ENCODE measurements at places on chromosomes 12 and 14.

- no peak for DNase-seq
These were observed 4.3 kb upstream of the OTX2 start for GRCh38 chr14:56814519-56814959.

- no peak for DNase-seq
These were observed 187.1 kb upstream of the FAR2 start for GRCh38 chr12:28961948-28962384.

DNA sequence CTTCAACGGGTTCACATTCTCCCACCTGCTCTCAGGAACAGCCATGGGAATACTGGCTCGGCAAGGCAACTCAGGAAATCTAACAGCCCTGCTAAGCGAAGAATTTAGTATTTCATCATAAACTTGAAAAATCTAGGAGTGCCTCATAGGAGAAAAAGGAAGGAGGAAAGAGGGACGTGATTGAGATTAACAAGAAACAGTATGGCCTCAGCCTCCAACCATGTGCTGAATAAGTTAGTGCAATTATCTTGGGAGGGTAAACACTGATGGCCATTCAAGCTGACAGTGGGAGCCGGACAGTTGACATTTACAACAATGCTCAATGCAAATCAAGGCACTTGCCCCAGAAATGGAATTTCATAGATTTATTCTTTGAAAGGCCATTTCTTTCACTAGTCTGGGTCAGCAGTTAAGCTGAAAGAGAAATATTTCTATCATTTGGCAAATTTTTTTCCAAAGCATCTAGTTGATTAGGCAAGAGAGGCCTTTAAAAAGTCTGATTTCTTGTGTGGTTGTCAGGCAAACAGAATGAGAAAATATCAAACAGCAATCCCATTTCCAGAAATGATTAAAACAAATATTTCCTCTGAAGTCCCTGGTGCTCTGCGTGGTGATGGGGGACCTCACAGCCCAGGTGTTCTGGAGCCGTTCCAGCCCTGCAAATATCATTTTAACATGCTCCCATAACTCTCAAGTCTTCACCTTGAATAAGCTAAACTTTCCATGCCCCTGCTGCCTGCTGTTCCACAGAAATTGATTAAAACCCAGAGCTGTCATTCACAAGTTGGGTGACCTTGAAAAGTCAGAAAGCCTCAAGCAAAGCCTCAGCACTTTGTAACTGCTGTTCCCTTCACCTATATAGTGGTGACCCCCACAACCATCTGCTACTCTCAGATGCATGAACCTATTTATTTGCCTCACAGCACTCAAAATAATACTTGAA, 121.6 kb downstream of the PHLDA1 start:
- no peak for DNase-seq

DNA sequence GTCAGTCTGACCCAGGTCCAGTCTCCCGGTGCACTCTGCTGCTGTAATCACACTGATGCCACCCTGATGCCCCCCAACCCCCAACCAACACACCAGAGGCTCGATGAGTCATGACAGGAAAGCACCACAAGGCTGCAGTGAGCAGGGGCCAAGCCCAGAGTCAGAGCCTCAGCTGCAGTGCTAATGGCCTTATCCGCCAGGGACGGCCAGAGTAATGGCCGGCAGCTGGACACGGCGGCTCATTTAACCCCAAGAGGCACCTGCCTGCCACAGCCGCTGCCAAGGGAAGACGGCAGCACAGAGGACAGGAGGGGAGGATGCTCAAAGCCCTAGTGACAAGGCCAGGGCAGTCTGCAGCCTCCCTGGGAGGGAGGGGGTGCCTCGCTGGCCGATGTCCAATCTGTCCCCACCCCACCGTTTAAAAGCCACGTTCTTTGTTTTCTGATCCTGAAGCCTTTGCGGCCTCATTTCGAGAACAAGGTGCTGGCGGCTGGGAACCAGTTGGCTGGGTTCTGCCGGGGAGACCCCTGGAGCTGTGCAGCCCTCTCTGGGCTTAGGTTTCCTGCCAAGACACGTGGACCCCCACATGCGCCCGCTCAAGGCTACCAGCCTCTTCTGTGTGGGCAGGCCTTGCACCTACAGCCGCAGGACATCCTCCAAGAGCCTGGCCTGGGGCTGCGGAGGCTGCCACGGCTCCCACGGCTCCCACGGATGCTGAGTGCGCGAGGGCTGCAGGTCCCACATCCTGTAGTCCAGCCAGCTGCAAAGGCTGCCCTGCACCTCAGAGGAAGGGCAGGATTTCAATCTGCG, 13.1 kb downstream of the CCDC85C start:
- DNase-seq = no peak

DNA sequence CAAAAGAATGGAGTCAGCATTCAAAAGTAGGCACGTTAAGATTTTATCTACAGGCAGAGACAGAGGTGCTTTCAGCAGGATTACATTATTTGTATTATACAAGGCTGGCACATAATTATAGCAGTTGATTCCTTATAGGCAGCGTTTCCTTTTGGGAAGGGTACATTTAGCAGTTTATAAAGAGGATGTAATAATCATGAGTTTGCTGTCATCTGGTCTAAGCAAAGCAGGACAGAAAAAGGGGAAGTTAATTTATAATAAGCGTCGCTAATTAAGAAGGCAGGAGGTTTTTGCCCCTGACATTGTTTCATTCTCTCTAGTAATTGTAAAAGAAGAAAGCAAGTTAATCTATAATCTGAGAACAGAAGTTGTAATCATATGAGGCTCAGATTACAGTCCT, 259.9 kb upstream of the MDGA2 start:
- no peak for DNase-seq

Data from suppressor macrophage treated with lipopolysaccharide for 1 hour (primary cell).